ENCODE measurements at places on chromosomes 2 and 18. TPM values are rescaled to one million over a fixed set of nuclear protein-coding genes. Genes with fewer than 3 reads are reported as not detected.

The HAUS1 gene
- total RNA-seq: 57.4 TPM

The FEV gene
- not detected for total RNA-seq

The PDE11A gene
- total RNA-seq: not detected

The RAD51AP2 gene
- total RNA-seq: not detected

The MATN3 gene
- total RNA-seq: not detected

The SERPINB4 gene
- not detected for total RNA-seq

The ELOA2 gene
- not detected for total RNA-seq

The ST6GAL2 gene
- total RNA-seq: not detected

The FNDC4 gene
- total RNA-seq: 0.22 TPM

The PPP1R1C gene
- total RNA-seq: not detected

The BOLL gene
- not detected for total RNA-seq

The GAD1 gene
- total RNA-seq: 2.9 TPM

The LONRF2 gene
- total RNA-seq: not detected

The GAREM2 gene
- 2.8 TPM for total RNA-seq

The MARCHF4 gene
- total RNA-seq: not detected

The OBSL1 gene
- total RNA-seq: 0.94 TPM

The NDUFV2 gene
- 552 TPM for total RNA-seq

The CYTIP gene
- 369 TPM for total RNA-seq

The VAMP8 gene
- 112 TPM for total RNA-seq

The NAT8 gene
- not detected for total RNA-seq

The MALL gene
- 0.17 TPM for total RNA-seq

The LINC00305 gene
- not detected for total RNA-seq

The UCN gene
- total RNA-seq: 1.8 TPM

The DNAJC5G gene
- total RNA-seq: 0.19 TPM

The REG3A gene
- total RNA-seq: not detected

The UNC50 gene
- 33.4 TPM for total RNA-seq

The TTC39C gene
- total RNA-seq: 49.0 TPM

The RNMT gene
- 41.2 TPM for total RNA-seq

The TBR1 gene
- not detected for total RNA-seq

The GKN1 gene
- not detected for total RNA-seq

The IL37 gene
- total RNA-seq: not detected

The REG1B gene
- not detected for total RNA-seq

The BCL11A gene
- total RNA-seq: not detected

The SPHKAP gene
- not detected for total RNA-seq

The CHRNG gene
- total RNA-seq: not detected

The IL36A gene
- total RNA-seq: not detected

The SMYD1 gene
- total RNA-seq: not detected

The RTP5 gene
- 0.12 TPM for total RNA-seq

The CEP192 gene
- 34.0 TPM for total RNA-seq

The NGEF gene
- 5.4 TPM for total RNA-seq

The PHLPP1 gene
- 8.7 TPM for total RNA-seq

The IL36G gene
- total RNA-seq: not detected

The EPB41L5 gene
- total RNA-seq: 2.7 TPM

The PLCD4 gene
- 0.78 TPM for total RNA-seq

The KIF5C gene
- 30.8 TPM for total RNA-seq

The MC2R gene
- total RNA-seq: not detected

The RND3 gene
- not detected for total RNA-seq

The FAM124B gene
- 0.40 TPM for total RNA-seq

The NTSR2 gene
- total RNA-seq: not detected

The ZAP70 gene
- total RNA-seq: 166 TPM

The MYL1 gene
- not detected for total RNA-seq

Measured in activated CD4-positive, alpha-beta memory T cell treated with anti-CD3 and anti-CD28 coated beads for 36 hours (primary cell).